ENCODE measurements at places on chromosomes 7 and 10.
A peak's percentile ranks its signal among the peaks of the same experiment; 100 is the strongest.

- H3K27me3 ChIP-seq = no peaks in the 10 kb centered on the region
- no peak overlapping the region for H3K4me3 ChIP-seq
- H3K36me3 ChIP-seq = peaks cover 6% of the 10 kb centered on the region
- H3K27ac ChIP-seq = no peak overlapping the region
- H3K4me1 ChIP-seq = no peaks in the 10 kb centered on the region
Measured at GRCh38 chr7:16684935-16685334, 39.0 kb downstream of the BZW2 start.

GRCh38 chr10:123298583-123298982, 144.4 kb downstream of the BUB3 start:
- H3K36me3 ChIP-seq = no peaks in the 10 kb centered on the region
- no peak overlapping the region for H3K4me3 ChIP-seq
- H3K4me1 ChIP-seq = no peaks in the 10 kb centered on the region
- no peak overlapping the region for H3K27ac ChIP-seq
- DNase-seq = no peak

DNA sequence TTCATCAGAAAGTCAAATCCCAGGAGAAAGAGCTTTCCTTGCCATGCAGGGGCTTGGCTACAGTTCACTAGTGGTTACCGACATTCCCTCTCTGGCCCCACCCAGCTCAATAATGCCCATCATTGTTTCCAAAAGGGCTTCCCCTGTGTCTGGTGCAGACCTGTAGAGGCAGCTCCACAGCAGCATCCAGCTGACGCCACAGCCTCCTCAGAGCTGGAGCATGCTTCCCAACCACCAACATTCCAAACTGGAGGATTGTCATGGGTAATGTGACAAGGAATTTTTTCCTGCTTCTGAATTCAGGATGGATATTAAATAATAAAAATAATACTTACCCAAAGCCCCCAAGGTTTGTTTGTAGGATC, 77.4 kb downstream of the ZNF365 start:
- no peak overlapping the region for H3K4me3 ChIP-seq
- H3K27ac ChIP-seq = no peak overlapping the region
- DNase-seq = no peak
- peaks cover 2% of the 10 kb centered on the region for H3K4me1 ChIP-seq
- no peaks in the 10 kb centered on the region for H3K36me3 ChIP-seq

GRCh38 chr7:42143711-42144600, 93.1 kb downstream of the GLI3 start:
- no peak for DNase-seq
- no peak overlapping the region for H3K27ac ChIP-seq
- no peaks in the 10 kb centered on the region for H3K4me1 ChIP-seq
- H3K4me3 ChIP-seq = peak overlapping the region; percentile 42

- H3K4me3 ChIP-seq = no peak overlapping the region
- no peaks in the 10 kb centered on the region for H3K27me3 ChIP-seq
- peaks cover 58% of the 10 kb centered on the region for H3K36me3 ChIP-seq
Measured at GRCh38 chr10:104031631-104032030, 54.0 kb downstream of the COL17A1 start.

DNA sequence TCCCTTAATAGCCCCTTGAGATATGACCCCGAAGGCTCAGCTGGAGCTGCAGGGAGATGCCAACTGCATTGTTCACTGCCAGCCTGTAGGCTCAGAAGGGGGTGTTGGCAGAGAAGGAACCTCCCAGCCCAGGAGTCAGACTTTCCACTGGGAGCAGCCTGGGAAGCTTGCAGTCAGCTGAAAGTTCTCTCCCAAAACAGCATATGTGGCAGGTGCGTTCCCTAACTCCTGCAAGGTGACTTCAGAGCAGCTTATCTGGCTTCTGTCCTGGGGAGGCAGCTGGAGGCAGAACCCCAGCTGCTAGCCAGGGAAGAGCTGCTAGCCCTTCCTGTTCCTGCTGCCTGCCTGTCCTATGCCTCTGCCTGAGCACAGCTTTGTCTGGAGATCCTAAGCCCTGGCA, 8.1 kb downstream of the SFTPA2 start:
- no peak overlapping the region for H3K27ac ChIP-seq
- H3K4me1 ChIP-seq = no peaks in the 10 kb centered on the region

DNA sequence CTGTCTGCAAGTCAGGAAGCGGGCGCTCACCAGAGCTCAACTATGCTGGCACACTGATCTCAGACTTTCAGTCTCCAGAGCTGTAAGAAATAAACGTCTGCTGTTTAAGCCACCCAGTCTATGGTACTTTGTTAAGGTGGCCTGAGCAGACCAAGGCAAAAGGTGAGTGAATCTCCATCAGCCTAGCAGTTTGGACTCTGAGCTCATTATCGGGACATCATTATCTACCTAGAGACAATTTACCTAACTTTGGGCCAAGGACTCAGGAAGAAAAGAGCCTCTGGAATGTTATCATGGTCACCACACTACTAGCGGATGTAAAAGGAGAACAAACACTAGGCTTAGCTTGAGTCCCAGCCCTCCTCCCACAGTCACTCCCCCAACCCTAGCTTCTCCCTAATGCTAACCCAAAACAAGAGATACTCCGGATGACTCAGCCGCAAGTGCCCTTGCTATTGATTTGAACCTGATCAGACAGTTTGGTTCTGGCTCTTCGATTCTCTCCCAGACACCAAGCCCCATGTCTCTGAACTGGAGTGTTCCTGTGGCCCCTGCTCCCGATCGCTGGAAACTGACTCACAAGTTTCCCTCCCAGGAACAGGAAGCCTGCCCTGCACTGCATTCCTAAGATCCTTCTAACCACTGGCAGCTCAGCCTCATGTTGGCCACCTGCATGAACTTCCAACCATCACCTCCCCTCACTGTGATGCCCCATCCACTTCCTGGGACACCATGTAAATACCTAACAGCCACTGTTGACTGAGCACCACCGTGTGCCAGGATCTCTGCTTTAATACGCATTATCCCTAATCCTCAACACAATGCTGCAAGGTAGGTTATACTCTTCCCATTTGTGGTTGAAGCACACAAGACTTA, 34.5 kb downstream of the CREB3L2 start:
- no peaks in the 10 kb centered on the region for H3K27me3 ChIP-seq
- peak; percentile 68 for DNase-seq
- H3K36me3 ChIP-seq = peaks cover 1% of the 10 kb centered on the region
- peak overlapping the region; percentile 81 for H3K27ac ChIP-seq
- H3K4me3 ChIP-seq = no peak overlapping the region
- H3K4me1 ChIP-seq = peaks cover 7% of the 10 kb centered on the region

All from mesenchymal stem cell (in vitro differentiated cells and primary cell).